IMR-90 (cell line): ENCODE measurements at places on chromosomes 7 and 10. TPM values are rescaled to one million over a fixed set of nuclear protein-coding genes. Genes with fewer than 3 reads are reported as not detected.

Gene SLC13A1
- not detected in 2 replicates for polyA plus RNA-seq

Gene PMS2
- 5.5 and 6.8 TPM in 2 replicates for polyA plus RNA-seq

Gene DLX6
- not detected in 2 replicates for polyA plus RNA-seq

DNA sequence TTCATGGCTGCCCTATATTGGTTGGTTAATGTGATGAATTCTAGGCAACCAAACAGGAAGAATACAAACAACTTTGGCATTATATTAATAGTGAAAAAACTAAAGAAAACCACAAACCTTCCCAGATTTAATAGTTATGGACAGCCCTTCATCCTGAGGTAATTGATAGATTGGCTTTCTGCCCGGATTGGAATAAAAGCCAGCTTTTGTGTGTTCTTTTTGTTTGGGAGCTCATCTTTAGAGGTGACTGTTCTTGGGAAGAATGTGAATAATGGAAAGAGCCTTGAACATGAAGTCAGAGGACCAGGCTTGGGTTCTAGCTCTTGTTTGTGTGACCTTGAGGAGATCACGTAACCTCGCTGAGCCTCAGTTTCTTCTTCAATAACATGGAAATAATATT is 92.3 kb downstream of the VTI1A start:
- no peak for DNase-seq

GRCh38 chr7:19969859-19970493 is 196.6 kb upstream of the TMEM196 start:
- DNase-seq, result no peak
